ENCODE measurements at places on chromosomes 7 and 10. TPM values are rescaled to one million over a fixed set of nuclear protein-coding genes. Genes with fewer than 3 reads are reported as not detected.

GRCh38 chr10:74794531-74794930, 31.9 kb upstream of the KAT6B start:
- H3K36me3 ChIP-seq, result no peaks in the 10 kb centered on the region
- no peak for DNase-seq
- no peak overlapping the region for H3K4me3 ChIP-seq
- no peak overlapping the region for H3K27ac ChIP-seq

- H3K4me1 ChIP-seq, result no peaks in the 10 kb centered on the region
- H3K4me3 ChIP-seq, result no peak overlapping the region
- no peaks in the 10 kb centered on the region for H3K27me3 ChIP-seq
- DNase-seq, result peak; percentile 33
- no peak overlapping the region for H3K27ac ChIP-seq
- H3K36me3 ChIP-seq, result no peaks in the 10 kb centered on the region
These were observed 135.9 kb upstream of the PODXL start for GRCh38 chr7:131692131-131692960.

The TNRC18 gene
- 47.0 TPM for total RNA-seq

DNA sequence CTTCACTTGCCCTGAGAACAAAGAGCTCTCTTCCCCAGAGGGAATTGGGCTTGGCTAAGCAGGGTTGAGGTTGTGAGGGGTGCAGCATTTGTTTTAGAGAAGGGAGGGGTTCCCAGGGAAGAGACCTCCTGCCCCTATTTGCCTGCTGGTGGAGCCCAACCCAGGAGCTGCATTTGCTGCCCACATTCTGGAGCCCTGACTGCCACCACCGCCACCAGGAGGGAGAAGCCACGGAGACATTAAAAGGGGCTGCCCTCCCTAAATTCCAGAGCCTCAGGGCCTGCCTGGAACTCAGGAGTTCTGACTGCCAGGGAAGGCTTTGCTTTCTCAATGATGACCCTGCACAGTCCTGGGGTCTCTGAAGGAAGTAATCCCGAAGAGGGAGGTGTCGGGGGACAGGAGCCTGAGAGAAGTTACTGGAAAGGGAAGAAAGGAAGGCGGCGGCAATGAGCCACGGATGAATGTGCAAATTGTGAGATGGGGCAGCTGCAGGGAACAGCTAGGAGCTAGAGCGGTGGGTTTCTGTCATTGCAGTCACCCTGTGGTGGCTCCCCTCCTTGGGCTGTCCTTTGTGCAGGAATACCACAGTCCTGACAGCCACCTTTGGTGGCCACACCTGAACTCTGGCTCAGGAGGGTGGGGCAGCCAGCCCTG, 51.3 kb downstream of the NEURL1 start:
- no peaks in the 10 kb centered on the region for H3K36me3 ChIP-seq
- no peak overlapping the region for H3K27ac ChIP-seq
- H3K27me3 ChIP-seq, result no peaks in the 10 kb centered on the region
- no peak for DNase-seq

DNA sequence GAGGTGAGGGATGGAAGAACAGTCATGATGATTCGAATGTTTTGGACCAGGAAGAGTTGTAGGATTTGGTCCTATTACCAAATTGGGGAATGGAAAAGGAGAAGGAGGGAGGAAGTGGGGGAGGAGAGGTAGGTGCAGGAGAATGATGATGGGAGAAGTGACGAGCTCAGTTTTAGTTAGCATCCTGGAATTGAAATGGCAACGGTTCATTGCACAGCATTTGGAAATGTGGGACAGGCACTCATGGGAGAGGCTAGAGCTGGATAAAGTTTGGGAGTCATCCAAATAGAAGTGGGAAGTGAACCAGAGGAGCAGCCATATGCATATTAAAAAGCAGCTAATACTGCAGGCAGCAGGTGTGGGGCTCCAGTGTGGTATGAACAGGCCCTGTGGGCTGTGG, 253.6 kb downstream of the SORCS3 start:
- H3K4me1 ChIP-seq, result no peaks in the 10 kb centered on the region
- no peak for DNase-seq
- no peaks in the 10 kb centered on the region for H3K36me3 ChIP-seq
- no peak overlapping the region for H3K27ac ChIP-seq
- H3K27me3 ChIP-seq, result no peaks in the 10 kb centered on the region

GRCh38 chr7:7779888-7780287, 61.5 kb upstream of the RPA3 start:
- no peaks in the 10 kb centered on the region for H3K27me3 ChIP-seq
- H3K4me3 ChIP-seq, result no peak overlapping the region
- no peaks in the 10 kb centered on the region for H3K36me3 ChIP-seq
- no peak overlapping the region for H3K27ac ChIP-seq
- peaks cover under 1% of the 10 kb centered on the region for H3K4me1 ChIP-seq
- DNase-seq, result no peak

DNA sequence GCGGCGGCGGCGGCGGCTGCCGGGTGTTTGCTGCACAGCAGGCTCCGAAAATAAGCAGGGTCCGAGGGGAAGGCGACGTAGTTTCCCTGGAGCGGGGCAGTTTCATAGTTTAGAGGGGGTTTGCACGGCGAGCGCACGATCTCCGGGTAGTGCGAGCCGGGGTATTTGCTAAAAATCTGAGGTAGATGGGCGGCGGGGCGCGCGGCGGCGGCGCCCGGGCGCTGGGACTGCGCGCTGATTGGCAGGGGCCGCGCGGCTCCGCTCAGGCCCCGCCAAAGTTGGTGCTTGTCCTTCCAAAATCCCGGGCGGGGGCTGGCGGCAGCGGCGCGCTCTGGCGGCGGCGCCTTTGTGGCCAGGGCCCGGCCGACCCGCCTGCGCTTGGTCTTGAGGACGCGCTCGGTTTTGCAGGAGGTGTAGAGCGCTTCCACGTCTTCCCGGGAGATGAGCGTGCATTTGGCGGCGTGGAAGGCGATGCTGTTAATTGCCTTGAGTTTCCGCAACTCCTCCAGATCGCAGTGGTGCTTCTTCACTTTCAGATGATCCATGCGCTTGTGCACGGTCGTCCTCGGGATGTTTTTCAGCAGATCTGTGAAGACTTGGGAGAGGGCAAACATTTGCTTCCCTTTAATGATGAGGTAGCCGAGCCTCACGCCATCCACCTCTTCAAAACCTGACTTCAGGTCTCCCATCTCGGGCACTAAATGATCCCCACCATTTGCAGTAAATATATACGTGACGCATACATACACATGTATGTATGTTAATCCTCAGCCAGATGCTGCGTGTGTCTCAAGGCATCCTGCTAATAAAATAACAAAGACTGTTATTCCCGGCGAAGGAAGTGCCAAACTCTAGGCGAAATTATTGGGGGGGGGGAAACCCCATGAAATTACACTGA, 8.1 kb downstream of the SKIDA1 start:
- H3K4me3 ChIP-seq, result peak overlapping the region; percentile 59
- peak overlapping the region; percentile 78 for H3K27ac ChIP-seq
- no peaks in the 10 kb centered on the region for H3K27me3 ChIP-seq
- H3K4me1 ChIP-seq, result no peaks in the 10 kb centered on the region

- no peak overlapping the region for H3K27ac ChIP-seq
- no peaks in the 10 kb centered on the region for H3K27me3 ChIP-seq
- DNase-seq, result no peak
- H3K4me3 ChIP-seq, result no peak overlapping the region
- H3K36me3 ChIP-seq, result no peaks in the 10 kb centered on the region
- peaks cover 2% of the 10 kb centered on the region for H3K4me1 ChIP-seq
These were observed 83.9 kb downstream of the PIP4K2A start for GRCh38 chr10:22630234-22631174.

GRCh38 chr7:157846271-157846670, 509.5 kb downstream of the DNAJB6 start:
- H3K36me3 ChIP-seq, result no peaks in the 10 kb centered on the region
- no peaks in the 10 kb centered on the region for H3K27me3 ChIP-seq
- no peak for DNase-seq
- no peaks in the 10 kb centered on the region for H3K4me1 ChIP-seq
- H3K27ac ChIP-seq, result no peak overlapping the region

GRCh38 chr10:91629715-91630549, 2.9 kb downstream of the PPP1R3C start:
- H3K4me3 ChIP-seq, result no peak overlapping the region
- no peaks in the 10 kb centered on the region for H3K4me1 ChIP-seq
- no peak for DNase-seq
- no peak overlapping the region for H3K27ac ChIP-seq

DNA sequence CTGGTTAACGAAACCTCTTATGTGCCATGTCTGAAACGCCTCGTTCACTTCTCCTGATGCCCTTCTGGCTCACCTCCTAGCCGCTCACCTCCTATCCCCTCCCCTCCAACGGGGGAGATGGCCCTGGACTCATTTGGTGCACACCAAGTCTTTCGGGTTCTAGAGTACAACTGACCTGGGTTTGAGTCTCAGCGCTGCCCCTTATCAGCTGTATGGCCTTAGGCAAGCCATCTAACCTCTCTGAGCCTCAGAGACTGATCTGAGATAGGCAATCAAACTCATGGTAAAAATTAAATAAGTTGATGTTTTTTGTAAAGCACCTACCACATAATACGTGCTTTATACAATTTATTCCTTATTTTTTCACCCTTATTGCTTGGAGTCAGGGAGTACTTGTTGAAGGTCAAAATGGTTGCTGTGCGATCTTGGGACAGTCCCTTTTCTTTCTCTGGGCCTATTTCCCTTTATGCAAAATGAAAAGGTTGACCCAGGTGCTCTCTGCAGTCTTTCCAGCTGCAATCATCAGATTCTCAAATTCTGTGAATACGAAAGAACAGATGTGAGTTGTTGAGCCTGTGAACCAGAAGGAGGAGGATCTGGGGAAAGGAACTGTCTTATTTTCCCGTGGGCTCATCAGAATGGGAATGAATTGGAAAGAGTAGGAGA, 31.2 kb upstream of the PLEKHA1 start:
- no peaks in the 10 kb centered on the region for H3K27me3 ChIP-seq
- H3K27ac ChIP-seq, result no peak overlapping the region
- no peaks in the 10 kb centered on the region for H3K36me3 ChIP-seq
- H3K4me3 ChIP-seq, result no peak overlapping the region

The SEC31B gene
- total RNA-seq, result 4.2 TPM

GRCh38 chr7:14446829-14447228, 455.7 kb downstream of the DGKB start:
- no peak overlapping the region for H3K27ac ChIP-seq
- no peak for DNase-seq
- H3K27me3 ChIP-seq, result no peaks in the 10 kb centered on the region
- no peaks in the 10 kb centered on the region for H3K4me1 ChIP-seq

DNA sequence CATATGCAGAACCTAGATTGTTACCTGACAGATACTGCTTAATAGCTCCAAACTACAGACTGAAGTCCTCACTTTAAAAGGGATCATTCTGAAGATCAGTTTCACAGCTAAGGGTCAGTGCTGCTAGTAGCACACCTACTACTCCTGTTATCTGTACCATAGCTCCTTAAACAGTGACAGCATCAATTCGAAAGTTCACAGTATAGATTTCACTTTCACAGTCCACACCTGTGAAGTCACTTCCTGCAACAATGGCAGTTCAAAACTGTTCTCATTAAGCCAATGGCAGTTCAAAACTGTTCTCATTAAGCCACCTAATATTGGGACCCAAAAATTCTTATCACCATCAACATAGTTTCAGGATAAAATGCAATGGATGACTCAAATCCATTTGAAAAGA, 10.7 kb upstream of the FHIP2A start:
- no peak for DNase-seq
- no peaks in the 10 kb centered on the region for H3K36me3 ChIP-seq
- no peaks in the 10 kb centered on the region for H3K4me1 ChIP-seq
- no peak overlapping the region for H3K27ac ChIP-seq

DNA sequence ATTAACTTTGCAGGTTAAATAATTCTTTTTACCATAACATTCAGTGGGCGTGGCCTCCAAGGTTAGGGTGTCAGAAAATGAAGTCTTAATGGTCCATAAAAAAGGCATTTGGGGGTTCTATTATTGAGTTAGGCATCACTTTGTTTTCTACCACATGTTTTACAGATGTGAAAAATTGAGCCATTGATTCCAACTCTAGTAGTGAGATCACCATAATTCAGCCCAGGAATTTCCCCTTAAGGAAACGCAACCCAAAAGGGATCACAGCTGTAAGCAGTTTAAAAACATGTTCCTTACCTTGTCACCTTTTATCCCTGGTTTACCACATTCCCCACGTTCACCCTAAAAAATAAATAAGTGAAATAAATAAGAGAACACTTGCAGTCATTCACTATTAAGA, 24.9 kb downstream of the COL28A1 start:
- no peaks in the 10 kb centered on the region for H3K27me3 ChIP-seq
- no peaks in the 10 kb centered on the region for H3K36me3 ChIP-seq
- no peaks in the 10 kb centered on the region for H3K4me1 ChIP-seq
- no peak overlapping the region for H3K27ac ChIP-seq
- H3K4me3 ChIP-seq, result no peak overlapping the region

The TIMM23B gene
- total RNA-seq, result 23.9 TPM

GRCh38 chr7:40629891-40630290, 495.1 kb downstream of the SUGCT start:
- no peaks in the 10 kb centered on the region for H3K27me3 ChIP-seq
- H3K27ac ChIP-seq, result no peak overlapping the region
- no peaks in the 10 kb centered on the region for H3K36me3 ChIP-seq
- H3K4me1 ChIP-seq, result no peaks in the 10 kb centered on the region
- DNase-seq, result no peak
- no peak overlapping the region for H3K4me3 ChIP-seq

- H3K36me3 ChIP-seq, result no peaks in the 10 kb centered on the region
- peak overlapping the region; percentile 90 for H3K27ac ChIP-seq
- peak; percentile 97 for DNase-seq
- H3K27me3 ChIP-seq, result no peaks in the 10 kb centered on the region
- H3K4me1 ChIP-seq, result peaks cover 72% of the 10 kb centered on the region
These were observed 3.2 kb upstream of the CLDN4 start for GRCh38 chr7:73827567-73828106.

The TUBB8 gene
- total RNA-seq, result 2.0 TPM

The HOXA13 gene
- total RNA-seq, result not detected
